Frontal cortex (tissue), 4 donors: ENCODE measurements at places on chromosomes 2 and 18. TPM values are rescaled to one million over a fixed set of nuclear protein-coding genes. Genes with fewer than 3 reads are reported as not detected.

SCN9A gene
- 68.5 TPM for total RNA-seq

AGXT gene
- not detected for total RNA-seq

TMEM169 gene
- 23.2 TPM for total RNA-seq

CACNB4 gene
- 42.4 TPM for total RNA-seq

PRKAG3 gene
- not detected for total RNA-seq

CRYGC gene
- not detected for total RNA-seq

IL36G gene
- under 0.01 TPM for total RNA-seq

IL18R1 gene
- 0.41 TPM for total RNA-seq

SLC14A1 gene
- 3.7 TPM for total RNA-seq

SESTD1 gene
- 70.9 TPM for total RNA-seq

NEB gene
- 0.41 TPM for total RNA-seq

KYNU gene
- under 0.01 TPM for total RNA-seq

DSG3 gene
- total RNA-seq, result under 0.01 TPM

EPC2 gene
- 106 TPM for total RNA-seq

LIPG gene
- 10.2 TPM for total RNA-seq

ATP6V1C2 gene
- 1.2 TPM for total RNA-seq

TRPM8 gene
- 0.41 TPM for total RNA-seq

PLCL1 gene
- total RNA-seq, result 32.6 TPM

NTSR2 gene
- total RNA-seq, result 0.82 TPM

LRRC30 gene
- total RNA-seq, result not detected

TANC1 gene
- 4.1 TPM for total RNA-seq

TRMT61B gene
- total RNA-seq, result 37.5 TPM

ACAA2 gene
- total RNA-seq, result 23.2 TPM

CTAGE1 gene
- not detected for total RNA-seq

EPG5 gene
- total RNA-seq, result 26.1 TPM

SLC8A1 gene
- total RNA-seq, result 187 TPM

NPPC gene
- total RNA-seq, result 0.41 TPM

GCG gene
- total RNA-seq, result 0.41 TPM
